Dermis blood vessel endothelial cell (primary cell): ENCODE measurements at places on chromosomes 12 and 14. TPM values are rescaled to one million over a fixed set of nuclear protein-coding genes. Genes with fewer than 3 reads are reported as not detected.

Gene PIWIL1
- total RNA-seq: not detected in 2 replicates

Gene FITM1
- 0.42 and 0.51 TPM in 2 replicates for total RNA-seq

Gene MYO1H
- not detected in 2 replicates for total RNA-seq

Gene STAB2
- 3.7 and 4.6 TPM in 2 replicates for total RNA-seq

Gene PTGER2
- 0.14 and 0.34 TPM in 2 replicates for total RNA-seq

Gene KLHDC1
- 1.6 and 6.6 TPM in 2 replicates for total RNA-seq

Gene DLGAP5
- 11.6 and 78.0 TPM in 2 replicates for total RNA-seq

Gene RIN3
- total RNA-seq: 7.7 and 11.1 TPM in 2 replicates
